ENCODE measurements at places on chromosomes 6 and 20. TPM values are rescaled to one million over a fixed set of nuclear protein-coding genes. Genes with fewer than 3 reads are reported as not detected.

GRCh38 chr6:49772285-49772684, 14.8 kb downstream of the PGK2 start:
- DNase-seq: no peak

DNA sequence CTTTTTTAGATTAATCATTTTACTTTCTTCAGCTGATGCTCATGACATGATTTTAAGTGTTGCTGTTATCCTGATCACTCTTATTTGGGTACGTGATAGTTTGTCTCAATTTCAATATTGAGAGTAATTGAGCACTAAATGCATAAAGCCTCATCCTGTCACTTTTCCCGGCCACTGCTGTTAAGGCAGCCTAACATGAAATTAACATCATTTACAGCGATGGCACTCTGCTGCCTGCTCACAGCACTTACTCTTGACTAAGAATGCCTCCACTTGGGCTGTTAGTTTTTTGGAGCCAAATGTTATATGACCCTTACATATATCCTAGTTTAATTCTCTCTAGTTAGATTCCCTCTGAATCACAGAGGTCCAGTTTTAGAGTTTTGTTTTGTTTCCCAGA, 107.3 kb downstream of the SLX4IP start:
- DNase-seq: no peak

- no peak for DNase-seq
Measured at GRCh38 chr6:152356662-152357061, 280.5 kb downstream of the SYNE1 start.

AKIRIN2 gene
- 48.5 TPM for total RNA-seq

CRISP3 gene
- not detected for total RNA-seq

DNA sequence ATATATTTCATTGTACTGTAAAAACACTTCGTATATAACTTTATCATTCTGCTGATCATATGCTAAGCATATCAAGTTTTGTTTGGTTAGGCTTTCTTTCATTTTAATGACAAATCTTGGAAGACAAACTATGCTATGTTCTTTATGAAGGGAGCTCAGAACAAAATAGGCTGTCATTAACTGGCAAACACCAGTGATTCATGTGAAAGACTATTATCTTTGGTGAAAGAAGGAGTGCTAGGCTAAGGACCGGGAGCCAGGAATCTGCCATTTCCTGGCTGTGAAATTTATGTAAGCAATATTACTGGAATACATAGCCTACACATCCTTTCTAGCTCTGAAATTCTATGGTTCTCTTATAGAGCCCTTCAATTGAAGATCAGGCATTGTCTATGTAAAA, 136.2 kb upstream of the CCN2 start:
- no peak for DNase-seq

KHDC1 gene
- total RNA-seq: 7.2 TPM

- no peak for DNase-seq
Measured at GRCh38 chr6:137024237-137024990, 20.4 kb downstream of the IL20RA start.

DNA sequence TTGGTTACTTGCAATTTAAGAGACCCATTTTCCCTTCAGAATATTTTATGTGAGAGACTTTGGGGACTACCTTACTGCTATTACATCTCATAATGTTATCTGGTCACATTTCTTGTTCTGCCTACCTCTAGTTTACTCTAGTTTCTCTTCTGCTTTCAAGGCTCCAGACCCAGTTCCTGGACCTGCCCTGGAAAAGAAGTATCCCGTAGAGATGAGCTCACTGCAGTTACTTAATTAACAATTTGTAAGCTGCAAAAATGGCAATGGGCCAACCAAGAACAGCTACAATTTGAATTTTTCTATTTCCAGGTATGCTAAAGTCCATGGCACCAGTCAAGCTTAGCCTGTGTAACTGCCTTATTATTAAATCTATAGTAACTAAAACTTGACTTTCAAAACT, 25.0 kb downstream of the TAB2 start:
- DNase-seq: peak; percentile 6

GRCh38 chr6:34025861-34026260, 120.0 kb downstream of the GRM4 start:
- DNase-seq: no peak

ZMYND8 gene
- 39.7 TPM for total RNA-seq

OR5V1 gene
- not detected for total RNA-seq

DNA sequence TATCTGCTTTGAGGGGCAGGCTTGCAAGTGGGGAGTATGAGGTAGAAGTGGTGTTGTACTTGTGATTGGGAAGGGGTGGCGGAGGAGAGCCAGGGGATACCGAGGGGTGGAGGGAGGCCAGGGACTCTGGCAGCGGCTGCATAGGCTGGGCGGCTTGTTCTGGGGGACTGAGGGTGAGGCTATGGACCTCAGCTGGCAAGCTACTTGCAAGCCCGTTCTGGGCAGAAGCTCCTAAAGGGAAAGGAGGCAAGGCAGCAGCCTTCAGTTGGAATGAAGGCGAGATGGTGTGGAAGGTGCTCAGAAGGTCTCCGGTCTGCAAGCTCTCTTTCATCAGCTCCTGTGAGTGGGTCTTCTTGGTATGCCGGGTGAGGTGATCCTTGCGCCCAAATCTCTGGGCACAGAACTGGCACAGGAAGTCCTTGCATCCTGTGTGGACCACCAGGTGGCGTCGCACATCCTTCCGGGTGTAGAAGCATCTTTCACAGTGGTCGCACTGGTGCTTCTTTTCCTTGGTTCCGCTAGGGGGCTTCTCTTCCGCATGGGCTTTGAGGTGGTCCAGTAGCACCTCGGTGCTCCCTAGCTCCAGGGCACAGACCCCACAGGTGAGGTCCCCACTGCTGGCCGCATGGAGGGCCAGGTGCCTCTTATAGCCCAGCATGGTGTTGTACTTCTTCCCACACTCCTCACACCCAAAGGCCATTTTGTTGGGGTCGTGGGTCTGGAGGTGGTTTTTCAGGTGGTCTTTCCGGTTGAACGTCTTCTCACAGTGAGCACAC, 66.0 kb downstream of the PLAGL1 start:
- DNase-seq: peak; percentile 3

GRCh38 chr6:41088451-41088850, 15.7 kb downstream of the NFYA start:
- DNase-seq: no peak

LY6G6D gene
- total RNA-seq: not detected

- DNase-seq: no peak
Measured at GRCh38 chr20:61168605-61169004, 83.5 kb upstream of the CDH4 start.

- no peak for DNase-seq
Measured at GRCh38 chr6:144220031-144220790, 64.9 kb upstream of the UTRN start.

BMP5 gene
- 17.4 TPM for total RNA-seq

CDSN gene
- total RNA-seq: not detected

NR2E1 gene
- not detected for total RNA-seq

HTR1E gene
- total RNA-seq: 0.54 TPM

- no peak for DNase-seq
Measured at GRCh38 chr20:62236766-62237513, 1.4 kb upstream of the OSBPL2 start.

DNA sequence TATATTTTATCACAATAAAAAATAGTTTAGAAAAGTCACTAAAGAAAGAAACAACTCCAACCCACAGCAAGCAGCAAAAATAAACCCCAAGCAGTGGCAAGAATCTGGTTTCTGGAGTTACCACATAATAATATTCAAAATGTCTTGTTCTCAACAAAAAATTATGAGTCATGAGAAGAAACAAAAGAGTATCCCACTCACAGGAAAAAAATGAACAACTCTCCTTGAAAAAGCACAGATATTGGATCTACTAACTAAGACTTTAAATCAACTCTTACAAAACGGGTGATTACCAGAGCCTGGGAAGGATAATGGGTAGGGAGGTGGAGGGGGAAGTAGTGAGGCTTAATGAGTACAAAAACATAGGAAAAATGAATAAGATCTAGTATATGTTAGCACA, 425.6 kb downstream of the PLCB1 start:
- no peak for DNase-seq

F13A1 gene
- total RNA-seq: 22.0 TPM

GRCh38 chr20:3801299-3801698, 5.2 kb downstream of the CDC25B start:
- DNase-seq: no peak

GRCh38 chr6:2749969-2750600, 637 bp downstream of the MYLK4 start:
- peak; percentile 73 for DNase-seq

- no peak for DNase-seq
Measured at GRCh38 chr20:652615-653109, 338 bp downstream of the SRXN1 start.

- peak; percentile 49 for DNase-seq
Measured at GRCh38 chr20:4026093-4026601, 10.8 kb upstream of the RNF24 start.

MYB gene
- 9.0 TPM for total RNA-seq

DNA sequence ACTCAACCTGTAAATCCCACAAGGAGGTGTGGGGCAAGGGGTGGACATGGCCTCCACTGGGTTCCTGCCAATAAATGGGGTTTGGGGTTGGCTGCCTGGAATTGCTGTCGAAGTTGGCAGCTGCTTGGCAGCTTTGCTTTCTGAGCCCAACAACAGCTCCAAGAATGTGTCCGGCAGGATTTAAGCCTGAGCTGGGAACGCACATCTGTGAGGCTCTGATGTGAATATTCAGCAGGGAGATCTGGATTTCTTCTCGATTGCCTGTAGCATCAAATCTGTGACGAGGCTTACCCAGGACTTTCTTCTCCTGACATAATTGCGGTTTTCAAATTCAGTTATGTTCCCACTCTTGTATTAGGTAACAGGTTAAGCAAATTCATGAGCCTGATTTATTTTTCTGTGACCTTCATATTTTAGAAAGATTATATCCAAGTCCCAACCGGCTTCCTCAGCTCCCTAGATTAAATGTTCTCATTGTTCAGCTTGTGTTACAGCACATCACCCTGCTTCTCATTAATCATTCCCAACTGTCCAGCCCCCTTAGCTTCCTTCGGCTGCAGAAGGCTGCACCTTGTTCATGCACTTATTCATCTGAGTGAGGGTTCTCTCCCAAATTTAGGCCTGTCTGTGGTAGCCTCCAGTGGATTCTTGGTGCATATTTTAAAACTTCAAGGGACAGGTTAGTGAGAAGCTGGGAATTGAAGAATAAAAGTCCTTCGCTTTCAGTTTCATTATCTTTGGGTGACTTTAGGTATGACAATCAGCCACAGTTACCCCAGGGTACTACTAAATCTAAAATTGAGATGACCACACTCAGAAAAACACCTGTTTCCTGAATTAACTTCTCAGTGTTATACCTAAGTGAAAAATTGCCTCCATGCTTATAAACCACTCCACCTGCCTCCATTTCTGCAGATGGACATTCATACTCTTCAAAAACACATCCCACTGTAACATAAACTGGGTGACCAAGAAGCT, 310.0 kb downstream of the ESR1 start:
- DNase-seq: no peak

SMIM8 gene
- total RNA-seq: 33.8 TPM

DNA sequence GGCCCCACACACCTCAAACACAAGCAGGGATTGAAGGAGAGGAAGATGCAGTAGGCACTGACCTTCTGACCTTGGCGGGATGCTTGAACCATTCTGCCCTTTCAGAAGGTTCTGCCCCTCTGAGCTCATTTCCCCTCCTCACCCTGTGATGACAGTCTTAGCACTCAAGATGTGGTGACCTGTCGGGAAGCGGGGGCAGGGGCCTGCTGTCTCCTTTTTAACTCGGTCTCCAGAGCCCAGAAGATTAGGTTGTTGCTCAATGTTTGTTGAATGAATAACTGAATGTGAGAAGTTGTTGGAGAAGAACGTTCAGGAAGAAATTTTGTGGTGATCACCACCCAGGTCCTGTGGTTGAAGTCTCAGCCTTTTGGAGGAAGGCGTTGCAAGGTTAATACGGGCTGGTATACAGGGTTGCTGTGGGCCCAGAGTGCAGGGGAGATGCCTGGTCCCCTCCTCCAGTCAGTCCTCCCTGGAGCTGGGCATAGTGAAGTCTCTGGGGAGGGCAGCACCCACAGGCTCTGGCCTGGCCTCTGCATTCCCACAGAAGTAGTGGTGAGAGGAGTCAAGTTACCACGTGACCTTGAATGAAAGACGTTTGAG, 49.7 kb upstream of the FUCA2 start:
- DNase-seq: no peak

DNA sequence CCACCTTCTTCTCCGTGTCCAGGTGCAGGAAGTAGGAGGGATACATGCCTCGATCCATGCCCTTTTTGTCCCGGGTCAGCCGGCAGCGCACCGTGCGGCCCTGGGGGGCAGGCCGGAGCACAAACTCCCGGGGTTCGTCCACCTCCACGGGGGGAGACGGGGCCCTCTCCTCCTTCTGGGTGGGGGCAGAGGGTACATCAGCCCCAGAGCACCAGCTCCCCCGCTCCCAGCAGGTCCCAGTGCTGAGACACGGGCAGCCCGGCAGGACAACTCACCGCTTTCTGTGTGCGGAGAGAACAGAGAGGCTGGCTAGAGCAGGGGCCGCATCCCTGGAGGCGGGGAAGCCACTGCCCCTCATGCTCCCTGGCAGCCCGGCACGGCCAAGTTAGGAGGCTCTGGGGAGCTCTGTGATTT, 6.7 kb downstream of the TULP1 start:
- DNase-seq: no peak

- no peak for DNase-seq
Measured at GRCh38 chr6:164095056-164095455, 680.5 kb downstream of the QKI start.

- DNase-seq: no peak
Measured at GRCh38 chr6:25301362-25301761, 22.2 kb downstream of the CARMIL1 start.

PKHD1 gene
- total RNA-seq: 0.18 TPM

SLC17A2 gene
- not detected for total RNA-seq

- DNase-seq: peak; percentile 6
Measured at GRCh38 chr6:85323435-85324040, 126.3 kb upstream of the NT5E start.

DNA sequence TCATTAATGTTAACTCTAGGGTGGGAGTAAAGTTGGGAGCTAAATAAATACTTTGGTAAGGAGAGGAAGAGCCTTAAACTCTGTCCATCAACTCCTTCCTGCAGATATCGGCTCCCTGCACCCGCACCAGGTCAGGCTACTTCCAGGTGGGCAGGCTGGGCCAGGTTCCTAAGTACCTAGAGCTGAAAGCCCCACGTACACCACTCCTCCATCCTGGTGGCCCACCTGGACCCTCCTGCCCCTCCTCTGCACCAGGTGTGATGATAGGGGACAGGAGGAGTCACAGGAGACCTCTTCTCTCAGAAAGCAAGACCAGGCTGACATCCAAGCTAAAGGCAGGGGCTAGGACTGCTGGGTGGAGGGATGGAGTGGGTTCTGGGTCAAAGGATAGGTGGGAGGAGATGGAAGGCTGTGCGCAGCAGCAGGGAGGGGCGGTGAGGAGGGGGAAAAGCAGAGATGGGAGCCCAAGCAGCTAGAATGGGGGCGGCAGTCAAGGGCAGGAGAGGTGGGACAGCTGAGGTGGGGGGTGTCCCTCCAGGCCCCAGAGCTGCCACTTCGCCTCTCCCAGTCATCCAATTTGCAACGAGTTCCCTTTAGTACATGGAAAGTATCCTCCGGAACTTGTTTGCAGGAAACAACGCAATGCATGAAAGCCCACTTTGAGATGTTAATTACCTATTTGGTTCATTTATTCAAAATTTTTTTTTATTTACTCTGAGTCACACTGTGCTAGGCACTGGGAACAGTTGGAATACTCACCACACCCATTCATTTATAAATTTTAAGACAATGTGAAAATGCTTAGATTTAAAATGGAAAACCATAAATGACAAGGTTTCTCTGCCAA, 15.2 kb upstream of the TOX2 start:
- DNase-seq: no peak

GRCh38 chr6:137492289-137493217, 1.6 kb downstream of the OLIG3 start:
- DNase-seq: no peak

GRCh38 chr20:58630063-58630462, 21.0 kb upstream of the STX16 start:
- DNase-seq: no peak
